ENCODE measurements at places on chromosomes 13 and 19.

- DNase-seq: peak; percentile 95
Observed at GRCh38 chr19:5880604-5881078, 10.3 kb upstream of the FUT5 start.

- peak; percentile 96 for DNase-seq
Observed at GRCh38 chr13:20814224-20814910, 40.6 kb upstream of the EEF1AKMT1 start.

DNA sequence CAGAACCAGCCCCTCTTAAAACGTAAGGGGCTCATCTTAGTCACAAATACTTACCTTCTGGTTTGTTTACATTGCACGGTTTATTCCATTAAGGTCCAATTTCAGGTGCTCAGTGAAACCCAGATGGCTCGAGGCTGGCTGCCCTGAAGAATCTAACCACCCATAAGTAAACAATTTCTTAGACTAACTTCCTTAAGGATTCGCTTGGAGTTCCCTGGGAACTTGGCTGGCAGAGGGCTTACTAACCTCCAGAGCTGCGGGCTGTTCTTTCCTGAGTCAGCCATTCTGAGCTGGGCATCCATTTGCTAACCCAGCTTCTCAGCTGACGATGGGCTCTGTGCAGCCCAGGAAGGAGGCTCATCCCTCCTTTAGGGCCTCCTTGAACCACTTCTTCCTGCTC lies 262.1 kb downstream of the FGF9 start:
- DNase-seq: no peak

GRCh38 chr13:31663880-31664585 lies 75.3 kb upstream of the RXFP2 start:
- no peak for DNase-seq

Data from esophagus muscularis mucosa (tissue), 4 donors.